ENCODE measurements at places on chromosomes 2 and 18. TPM values are rescaled to one million over a fixed set of nuclear protein-coding genes. Genes with fewer than 3 reads are reported as not detected.

DNA sequence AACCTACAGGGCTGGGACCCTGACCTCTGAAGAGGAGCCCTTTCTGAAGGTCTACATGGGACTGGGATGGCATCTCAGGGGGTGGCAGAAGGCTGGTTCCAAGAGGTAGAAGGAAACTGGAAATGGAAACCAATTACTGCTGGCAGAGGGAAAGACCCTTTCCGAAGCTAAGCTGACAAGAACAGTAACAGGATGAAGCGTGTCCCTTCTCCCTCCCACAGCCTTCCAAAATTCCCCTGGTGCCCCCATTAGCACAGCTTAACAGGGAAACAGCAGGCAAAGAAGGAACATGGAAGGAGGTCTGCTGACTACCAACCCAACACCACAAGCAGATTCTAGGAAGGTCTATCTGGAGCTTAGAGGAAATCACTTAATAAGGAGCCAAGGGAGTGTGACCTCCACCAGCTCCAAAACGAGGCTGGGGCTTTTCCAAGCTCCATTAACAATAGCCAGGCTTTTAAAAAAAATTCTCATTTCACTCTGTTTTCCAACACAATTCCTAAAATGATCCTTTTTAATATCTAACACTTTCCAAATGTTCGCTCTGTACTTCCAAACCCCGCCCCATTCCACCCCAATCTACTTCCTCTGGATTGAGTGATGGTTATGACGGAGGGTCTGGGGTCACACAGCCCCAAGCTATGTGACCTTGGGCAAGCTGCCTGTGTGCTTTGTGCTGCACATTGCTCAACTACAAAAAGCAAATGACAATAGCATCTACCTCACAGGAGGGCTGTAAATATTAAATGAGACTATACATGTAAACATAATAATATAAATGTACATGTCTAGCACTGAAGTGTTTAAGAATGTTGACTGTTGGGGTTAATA, 55.2 kb downstream of the STK39 start:
- no peak for DNase-seq

CCDC102B gene
- total RNA-seq = 9.1 TPM

DNA sequence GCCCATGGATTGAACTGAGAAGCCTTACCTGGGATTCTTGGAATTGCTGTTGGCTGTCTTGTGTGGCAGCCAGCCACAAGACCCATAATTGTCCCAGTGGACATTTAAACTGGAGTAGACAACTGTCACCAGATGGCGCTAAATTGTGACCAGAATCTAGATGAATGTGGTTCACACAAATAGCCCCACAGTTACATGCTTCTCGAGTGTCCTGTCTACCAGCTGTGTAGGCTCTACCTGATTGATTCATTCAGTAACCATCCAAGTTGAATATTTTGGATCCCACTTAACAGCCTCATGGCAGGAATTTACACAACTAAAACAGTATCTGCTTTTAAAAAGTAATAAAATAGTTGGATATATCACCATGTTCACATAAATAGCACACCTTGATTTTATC, 73.2 kb downstream of the MAP4K4 start:
- no peak for DNase-seq

GRCh38 chr18:22347606-22348511, 69.9 kb downstream of the CTAGE1 start:
- DNase-seq = no peak

DNA sequence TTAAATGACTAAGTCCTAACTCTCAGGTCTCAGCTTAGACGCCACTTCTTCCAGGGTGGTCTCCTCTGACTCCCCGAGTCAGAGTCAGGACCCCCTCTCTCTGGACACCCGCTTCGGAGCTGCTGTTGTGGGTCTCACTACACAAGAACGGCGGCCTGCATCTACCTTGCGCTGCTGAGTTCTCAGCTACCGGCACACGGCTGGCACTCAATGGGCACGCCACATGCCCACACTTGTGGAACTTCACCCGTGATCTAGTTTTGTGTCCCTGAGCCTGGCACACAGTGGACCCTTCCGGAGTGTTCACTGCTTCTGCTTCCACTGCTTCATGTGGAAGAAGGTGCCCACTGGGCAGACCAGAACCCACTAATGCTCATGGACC, 58.3 kb upstream of the ID2 start:
- peak; percentile 86 for DNase-seq

DNA sequence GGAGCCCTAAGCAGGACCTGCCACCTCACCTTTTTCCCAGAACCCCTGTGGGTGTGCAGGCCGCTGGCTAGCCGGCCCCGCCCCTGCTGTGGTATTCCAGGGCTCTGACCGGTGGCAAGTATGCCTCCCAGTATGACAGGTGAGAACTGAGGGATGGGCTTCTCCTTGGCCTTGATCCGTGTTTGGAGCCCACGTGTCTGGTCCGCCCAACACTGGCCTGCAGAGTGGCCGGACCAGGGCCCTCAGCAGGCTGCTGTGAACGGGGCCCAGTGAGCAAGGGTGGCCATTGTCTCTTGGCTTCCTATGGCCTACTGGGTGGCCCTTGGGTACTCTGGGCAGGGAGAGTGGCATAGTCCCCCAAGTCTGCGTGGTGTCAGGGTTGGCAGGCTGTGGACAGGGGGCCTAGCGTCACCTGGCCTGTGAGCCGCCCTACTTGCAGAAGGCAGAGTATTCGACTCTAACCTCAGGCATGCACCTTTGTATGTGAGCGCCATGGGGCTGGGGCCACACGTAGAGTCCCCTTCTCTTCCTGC, 1.8 kb downstream of the RNPEPL1 start:
- no peak for DNase-seq

Data from chondrocyte (in vitro differentiated cells).